ENCODE measurements at places on chromosomes 6 and 20.
A peak's percentile ranks its signal among the peaks of the same experiment; 100 is the strongest.

DNA sequence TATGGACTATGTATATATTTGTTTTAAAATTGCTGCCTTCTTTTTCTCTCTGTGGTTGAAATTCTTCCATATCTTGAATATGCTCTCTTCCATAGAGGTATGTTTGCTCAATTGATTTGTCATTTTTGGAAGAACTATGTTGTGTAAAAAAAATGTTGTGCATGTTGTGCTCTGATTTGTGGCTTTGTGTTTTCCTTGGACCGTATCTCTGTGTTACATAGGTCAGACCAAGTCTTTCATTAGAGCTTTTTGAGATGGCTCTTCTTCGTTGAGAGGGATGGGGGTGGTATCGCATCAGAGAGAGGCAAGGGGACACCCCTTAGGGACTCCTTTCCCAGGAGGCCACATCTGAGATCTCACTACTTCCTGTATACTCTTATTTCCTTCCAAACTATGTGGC, 43.8 kb downstream of the TMEM244 start:
- DNase-seq, result no peak

- peak; percentile 22 for DNase-seq
Measured at GRCh38 chr6:33977606-33978411, 168.1 kb downstream of the GRM4 start.

DNA sequence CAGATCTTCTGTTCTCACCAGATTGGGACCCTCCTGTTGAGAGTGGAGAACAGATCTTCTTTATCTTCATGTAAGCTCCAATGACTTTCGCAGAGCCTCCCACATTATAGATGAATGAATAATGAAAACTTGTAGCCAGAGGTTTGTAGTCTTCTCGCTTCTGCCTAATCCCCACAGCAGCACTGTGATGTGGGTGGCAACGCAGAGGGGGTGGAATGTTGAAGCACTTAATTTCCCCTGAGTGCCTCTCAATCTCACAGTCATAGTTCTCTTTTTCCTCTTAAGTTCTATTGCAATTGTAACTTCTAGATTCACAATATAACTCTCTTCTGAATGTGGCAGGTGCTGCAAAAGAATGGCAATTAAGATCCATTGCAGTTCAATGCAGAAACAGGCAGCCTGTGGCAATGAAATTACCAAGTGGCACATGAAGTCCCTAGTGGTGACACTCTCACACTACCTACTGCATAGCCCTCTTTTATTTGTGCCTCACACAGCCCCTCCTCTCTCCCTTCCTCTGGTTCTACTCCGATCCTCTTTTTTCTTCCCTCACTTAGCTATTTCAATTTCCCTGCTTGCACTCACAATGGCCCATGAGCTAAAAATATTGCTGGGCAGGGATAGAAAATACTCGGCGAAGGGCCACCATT, 281.9 kb downstream of the UBE3D start:
- no peak for DNase-seq

DNA sequence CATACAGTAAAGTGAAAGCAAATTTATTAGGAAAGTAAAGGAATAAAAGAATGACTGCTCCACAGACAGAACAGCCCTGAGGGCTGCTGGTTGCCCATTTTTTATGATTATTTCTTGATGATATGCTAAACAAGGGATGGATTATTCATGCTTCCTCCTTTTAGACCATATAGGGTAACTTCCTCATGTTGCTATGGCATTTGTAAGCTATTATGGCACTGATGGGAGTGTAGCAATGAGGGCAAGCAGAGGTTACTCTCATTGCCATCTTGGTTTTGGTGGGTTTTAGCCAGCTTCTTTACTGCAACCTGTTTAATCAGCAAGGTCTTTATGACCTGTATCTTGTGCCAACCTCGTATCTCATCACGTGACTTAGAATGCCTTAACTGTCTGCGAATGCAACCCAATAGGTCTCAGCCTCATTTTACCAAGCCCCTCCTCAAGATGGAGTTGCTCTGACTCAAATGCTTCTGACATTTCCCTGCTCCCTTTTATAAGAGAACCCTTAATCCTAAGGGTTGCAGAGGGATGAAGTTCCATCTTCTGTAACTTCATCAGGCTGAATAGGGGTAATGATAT, 280.1 kb upstream of the RGS17 start:
- no peak for DNase-seq

DNA sequence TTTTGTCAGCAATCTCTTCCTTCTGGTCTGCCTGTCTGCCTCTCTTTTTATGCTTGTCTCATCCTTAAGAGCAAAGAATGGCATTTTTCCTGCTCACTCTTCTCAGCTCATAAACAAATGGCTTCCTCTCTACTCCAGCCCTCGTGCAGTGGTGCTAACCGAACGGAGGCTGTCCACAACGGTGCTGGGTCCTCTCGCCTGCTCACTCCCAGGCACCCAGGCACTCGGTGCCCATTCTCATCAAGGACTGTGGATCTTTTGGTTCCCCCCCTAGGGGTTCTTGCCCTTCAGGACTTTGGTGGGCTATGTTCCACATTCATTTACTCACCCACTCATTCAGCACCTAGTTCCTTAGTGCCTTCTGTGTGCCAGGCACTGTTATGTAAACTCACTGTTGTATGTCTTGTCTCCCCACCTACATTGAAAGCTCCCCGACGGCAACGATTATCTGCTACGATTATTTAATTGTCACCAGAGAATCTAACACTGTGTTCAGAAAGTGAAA, 113.9 kb downstream of the FYN start:
- DNase-seq, result peak; percentile 66

DNA sequence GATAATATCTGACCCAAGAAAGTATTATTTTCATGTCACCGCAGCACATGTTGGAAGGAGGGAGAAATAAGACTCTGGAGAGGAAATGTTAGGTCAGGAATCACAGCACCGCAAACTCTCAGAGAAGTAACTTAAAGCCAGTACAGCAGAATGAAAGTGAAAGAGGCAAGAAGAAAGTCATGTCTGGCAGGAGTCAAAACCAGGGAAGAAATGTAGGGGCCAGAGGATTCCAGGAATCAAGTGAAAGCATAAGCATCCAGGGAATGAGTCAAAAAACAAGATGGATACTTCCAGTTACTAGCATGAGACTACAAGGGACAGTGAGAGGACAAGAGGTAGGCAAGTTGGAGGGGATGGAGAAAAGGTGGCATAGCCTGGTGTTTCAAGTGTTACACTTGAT, 80.4 kb downstream of the AK9 start:
- DNase-seq, result no peak

DNA sequence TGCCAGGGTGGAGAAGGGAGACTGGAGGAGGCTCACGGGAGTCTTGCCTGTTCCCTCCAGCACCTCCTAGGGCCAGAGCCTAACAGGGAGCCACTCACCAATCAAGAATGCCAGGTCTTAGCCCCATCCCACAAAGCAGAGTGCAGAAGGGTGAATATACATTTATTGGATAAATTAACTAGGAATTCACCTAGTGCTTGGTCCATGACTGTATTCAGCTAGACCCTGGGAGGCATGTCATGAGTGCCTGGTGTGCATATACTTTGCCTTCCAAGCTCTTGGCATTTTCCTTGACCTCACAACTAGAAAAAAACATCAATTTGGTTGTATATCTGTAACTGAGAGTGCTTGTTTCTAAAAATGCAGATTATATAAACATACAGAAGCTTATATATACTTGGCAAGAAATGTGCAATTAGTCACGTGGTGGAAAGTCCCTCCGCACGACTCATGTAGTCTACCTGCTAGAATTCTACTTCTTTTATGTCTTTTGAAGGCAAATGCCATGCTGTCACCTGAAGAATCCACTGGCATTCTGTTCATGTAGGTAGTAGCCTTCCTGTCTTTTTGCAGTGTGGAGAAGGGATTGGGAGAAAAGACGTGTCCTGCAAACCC, 991.0 kb downstream of the KIF16B start:
- DNase-seq, result no peak

DNA sequence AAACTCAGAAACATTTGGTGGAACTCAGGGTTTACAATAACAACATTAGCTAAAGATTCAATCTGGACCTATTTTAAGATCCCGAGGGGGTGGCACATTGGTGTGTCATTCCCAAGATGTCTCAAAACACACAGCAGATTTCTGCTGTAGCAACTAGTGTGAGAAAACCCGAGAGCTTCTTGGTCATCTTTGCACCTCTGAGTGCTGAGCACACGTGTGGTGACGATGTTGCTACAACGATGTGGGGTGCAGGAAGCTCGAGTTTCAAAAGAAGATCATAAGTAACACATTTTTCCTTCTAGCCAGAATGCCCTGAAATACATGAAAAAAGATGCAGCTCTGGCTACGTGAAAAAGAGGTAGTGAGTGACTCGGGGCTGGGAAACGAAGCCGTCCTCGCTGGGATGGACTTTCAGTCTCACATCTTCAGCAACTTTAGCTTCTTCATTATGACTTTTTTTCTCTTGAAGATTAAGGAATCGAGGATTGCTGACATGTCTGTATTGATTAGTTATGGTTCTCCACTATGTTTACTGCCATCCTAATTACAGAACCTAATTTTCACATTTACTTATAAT, 1.5 kb downstream of the RAMACL start:
- DNase-seq, result no peak

GRCh38 chr20:38426006-38426897, 8.9 kb downstream of the SNHG17 start:
- DNase-seq, result no peak

- no peak for DNase-seq
Measured at GRCh38 chr6:4055420-4056041, 23.4 kb downstream of the FAM217A start.

- DNase-seq, result no peak
Measured at GRCh38 chr6:148700741-148701311, 46.0 kb upstream of the UST start.

DNA sequence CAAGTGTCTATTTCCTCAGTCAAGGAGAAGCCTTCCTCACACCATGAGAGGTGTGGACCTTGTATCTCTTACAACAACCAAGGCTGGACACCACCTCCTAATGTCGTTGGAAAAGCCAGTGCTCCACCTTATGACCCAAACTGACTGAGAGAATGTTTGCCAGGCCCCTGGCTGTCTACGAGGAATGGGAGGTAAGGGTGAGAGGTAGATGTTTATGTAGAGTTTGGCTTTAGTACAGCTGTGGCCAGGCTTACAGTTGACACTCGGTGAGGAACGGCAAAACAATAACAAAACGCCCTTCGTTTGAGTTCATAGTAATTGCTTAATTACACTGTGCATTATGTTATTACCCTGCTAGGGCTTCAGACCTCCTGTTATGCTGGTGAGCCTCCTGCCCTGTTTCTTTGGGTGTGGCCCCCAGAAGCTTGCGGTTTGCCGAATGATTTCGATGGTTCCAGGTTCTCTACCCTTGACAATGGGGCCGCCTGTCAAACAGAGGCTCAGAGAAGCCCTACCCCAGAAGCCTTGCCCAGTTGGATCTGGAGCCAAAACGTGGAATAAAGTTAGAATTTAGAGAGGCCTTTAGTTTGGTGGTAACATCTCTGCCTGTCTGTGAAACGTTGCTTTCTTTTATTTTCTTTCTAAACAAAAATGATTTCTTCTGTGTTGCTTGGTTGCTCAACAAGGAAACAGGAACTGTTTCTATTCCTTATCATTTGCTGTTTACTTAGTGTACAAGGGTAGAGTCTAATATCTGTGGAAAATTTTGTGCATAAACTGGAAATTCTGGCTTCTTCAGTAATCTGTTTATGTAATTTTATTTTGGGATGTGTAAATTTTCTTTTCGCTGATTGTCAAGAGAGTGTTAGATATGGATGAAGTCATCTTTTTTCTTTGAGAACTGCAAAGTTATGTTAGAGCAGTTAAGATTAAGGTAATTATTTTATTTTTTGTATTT, 60.4 kb upstream of the FOXQ1 start:
- DNase-seq, result no peak

GRCh38 chr6:140871911-140872310, 1260.8 kb upstream of the GJE1 start:
- no peak for DNase-seq

DNA sequence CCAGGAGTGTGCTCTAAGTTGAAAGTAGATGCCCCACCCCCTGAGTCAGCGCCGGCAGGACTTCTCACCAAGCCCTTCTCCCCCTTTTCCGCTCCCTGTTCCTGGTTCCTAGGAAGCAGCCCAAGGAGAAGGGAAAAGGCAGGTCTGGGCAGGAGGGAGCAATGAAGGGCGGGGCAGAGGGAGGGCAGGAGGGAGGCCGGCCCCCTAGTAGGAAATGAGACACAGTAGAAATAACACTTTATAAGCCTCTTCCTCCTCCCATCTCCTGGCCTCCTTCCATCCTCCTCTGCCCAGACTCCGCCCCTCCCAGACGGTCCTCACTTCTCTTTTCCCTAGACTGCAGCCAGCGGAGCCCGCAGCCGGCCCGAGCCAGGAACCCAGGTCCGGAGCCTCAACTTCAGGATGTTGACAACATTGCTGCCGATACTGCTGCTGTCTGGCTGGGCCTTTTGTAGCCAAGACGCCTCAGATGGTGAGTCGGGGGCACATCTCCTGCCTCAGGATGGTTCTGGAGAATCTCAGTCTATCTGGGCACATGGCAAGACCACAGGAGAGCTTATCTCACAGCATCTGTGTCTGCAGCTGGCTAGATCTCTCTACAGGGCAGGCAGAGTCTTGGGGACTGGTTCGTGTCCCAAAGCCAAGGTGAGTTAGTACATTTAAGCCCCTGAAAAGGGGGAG, at the start of gene PROCR:
PROCR (plus strand) TSS at position 320 of the 681 bp plus-strand sequence; CDS start at position 403, 83 bp downstream.
- DNase-seq, result peak; percentile 47

All from activated T-cell treated with anti-CD3 and anti-CD28 coated beads, Interleukin-2, amount 50 U/mL, for 24 hours (primary cell).